Activated CD8-positive, alpha-beta memory T cell treated with anti-CD3 and anti-CD28 coated beads for 48 hours (primary cell): ENCODE measurements at places on chromosomes 1 and 21.

GRCh38 chr1:30688920-30689794 lies 34.2 kb downstream of the MATN1 start:
- no peak for DNase-seq

- DNase-seq, result no peak
Measured at GRCh38 chr1:239718571-239718970, 332.2 kb downstream of the CHRM3 start.

GRCh38 chr1:101235696-101236515 lies 913 bp upstream of the S1PR1 start:
- peak; percentile 61 for DNase-seq

GRCh38 chr1:25802915-25803314 lies 2.9 kb downstream of the SELENON start:
- no peak for DNase-seq

DNA sequence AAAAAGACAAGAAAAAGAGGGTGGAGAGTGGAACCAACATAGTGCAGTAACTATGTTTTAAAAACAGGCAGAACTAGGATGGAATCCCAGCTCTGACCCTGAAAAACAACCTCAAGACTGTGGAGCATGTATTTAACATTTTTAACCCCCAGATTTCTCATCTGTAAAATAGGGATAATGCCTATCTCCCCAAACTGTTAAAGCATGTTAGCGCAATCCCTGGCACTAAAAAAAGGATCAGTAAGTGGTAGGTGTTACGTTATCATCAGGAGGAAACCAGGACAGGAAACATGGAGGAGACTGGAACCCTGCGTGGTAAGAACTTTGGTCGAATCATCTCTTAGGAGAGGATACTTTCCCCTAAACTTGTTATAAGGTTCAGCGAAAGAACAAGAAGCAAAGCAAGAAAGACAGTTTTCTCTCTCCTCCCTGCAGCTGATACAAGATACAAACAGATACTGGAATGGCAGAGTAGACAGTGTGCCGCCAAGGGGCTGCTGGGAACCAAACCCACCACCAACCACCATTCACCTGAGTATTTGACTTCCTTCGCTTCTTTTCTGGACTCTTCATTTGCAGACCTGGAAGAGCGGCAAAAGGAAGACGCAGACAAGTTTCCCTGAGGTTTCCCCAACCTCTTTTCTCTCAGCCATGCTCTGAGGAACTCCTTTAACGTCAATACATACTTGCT lies 991 bp downstream of the PYGO2 start:
- DNase-seq, result no peak

DNA sequence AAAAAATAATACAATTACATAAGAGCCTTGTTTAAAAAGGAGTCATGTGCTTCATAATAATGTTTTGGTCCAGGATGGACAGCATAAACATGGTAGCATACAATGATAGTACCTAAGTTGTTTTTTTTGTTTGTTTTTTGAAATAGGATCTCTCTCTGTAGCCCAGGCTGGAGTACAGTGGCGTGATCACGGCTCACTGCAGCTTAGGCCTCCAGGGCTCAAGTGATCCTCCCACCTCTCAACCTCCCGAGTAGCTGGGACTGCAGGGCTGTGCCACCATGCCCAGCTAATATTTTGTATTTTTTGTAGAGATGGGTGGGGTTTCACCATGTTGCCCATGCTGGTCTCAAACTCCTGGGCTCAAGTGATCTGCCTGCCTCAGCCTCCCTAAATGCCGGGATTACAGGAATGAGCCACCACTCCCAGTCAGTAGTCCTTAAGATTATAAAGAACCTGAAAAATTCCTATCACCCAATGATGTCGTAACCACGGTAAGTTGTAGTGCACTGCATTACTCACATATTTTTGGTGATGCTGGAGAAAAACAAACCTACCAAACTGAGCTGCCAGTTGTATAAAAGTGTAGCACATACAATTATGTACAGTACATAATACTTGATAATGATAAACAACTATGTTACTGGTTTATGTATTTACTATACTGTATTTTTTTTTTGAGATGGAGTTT lies 22.4 kb upstream of the RCOR3 start:
- no peak for DNase-seq

GRCh38 chr21:31143036-31143435 lies 104.8 kb upstream of the KRTAP19-8 start:
- no peak for DNase-seq

- DNase-seq, result no peak
Measured at GRCh38 chr1:24426744-24427544, 11.3 kb downstream of the NIPAL3 start.

GRCh38 chr1:228544921-228545591 lies 57.9 kb downstream of the RNF187 start:
- no peak for DNase-seq

DNA sequence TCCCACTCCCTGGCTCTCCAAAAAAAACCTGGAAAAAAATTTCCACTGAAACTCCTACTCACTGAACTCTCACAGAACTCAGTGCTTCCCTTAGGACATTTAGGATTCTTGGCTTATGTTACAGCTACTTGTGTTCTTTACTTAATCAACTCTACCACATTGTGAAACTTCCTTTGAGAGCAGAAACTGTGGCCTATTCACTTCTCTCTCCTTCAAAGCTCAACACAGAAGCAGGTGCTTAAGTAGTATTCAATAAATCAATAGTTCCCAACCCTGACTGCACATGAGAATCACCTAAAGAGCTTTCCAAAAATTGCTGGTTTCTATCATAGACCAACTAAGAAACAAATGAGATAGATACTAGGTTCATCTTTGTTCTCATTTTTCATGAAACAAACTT lies 67.9 kb upstream of the DMRTA2 start:
- DNase-seq, result no peak

- no peak for DNase-seq
Measured at GRCh38 chr1:60052601-60053000, 21.0 kb downstream of the C1orf87 start.

- DNase-seq, result no peak
Measured at GRCh38 chr21:33514229-33514628, 22.7 kb upstream of the DNAJC28 start.

DNA sequence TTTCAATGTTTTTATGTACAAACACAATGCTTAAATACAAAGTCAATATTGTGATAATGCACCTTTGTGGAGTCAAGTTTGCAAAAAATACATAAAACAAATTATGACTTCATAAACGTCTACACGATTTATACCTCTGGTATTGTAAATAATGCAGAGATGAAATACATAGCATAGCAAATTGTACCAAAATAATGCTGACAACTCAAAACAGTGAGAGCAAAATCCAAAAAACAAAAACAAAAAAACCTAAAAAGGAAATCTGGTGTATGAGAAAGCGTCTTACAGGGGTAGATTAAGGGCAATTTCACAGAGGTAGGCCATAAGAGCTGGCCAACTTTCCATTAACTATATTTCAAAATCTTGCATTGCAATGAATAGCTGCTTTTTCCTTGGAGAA lies 161.5 kb upstream of the LRRC7 start:
- no peak for DNase-seq

- DNase-seq, result no peak
Measured at GRCh38 chr1:17984583-17984982, 123.0 kb upstream of the IGSF21 start.

DNA sequence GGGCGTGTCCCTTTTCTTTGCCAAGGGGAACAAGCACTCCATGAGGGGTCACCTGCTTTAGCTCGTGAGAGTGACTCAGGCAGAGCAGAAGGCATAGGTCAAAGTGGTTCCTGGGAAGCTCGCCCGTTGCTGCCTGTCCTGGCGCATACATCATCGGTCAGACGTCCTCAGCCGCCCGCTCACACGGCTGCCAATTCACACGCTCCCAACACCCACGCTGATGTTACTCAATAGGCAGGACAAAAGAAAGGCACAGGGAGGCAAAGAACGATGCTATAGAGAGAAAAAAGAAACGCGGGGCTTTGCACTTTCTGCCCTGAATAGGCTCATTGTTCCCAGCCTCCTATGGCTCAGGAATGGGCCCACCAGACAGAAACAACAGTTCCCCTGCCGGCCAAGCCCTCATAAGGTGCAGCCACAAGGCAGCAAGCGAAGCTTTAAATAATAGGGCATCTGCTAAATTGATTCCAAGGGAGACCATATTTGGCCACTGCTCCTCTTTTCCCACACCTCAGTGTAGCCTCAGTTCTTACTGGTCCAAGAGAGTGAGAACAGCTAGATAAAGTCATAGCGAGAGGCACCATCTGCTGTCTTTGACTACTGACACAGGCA lies 38.7 kb downstream of the VTCN1 start:
- DNase-seq, result no peak

DNA sequence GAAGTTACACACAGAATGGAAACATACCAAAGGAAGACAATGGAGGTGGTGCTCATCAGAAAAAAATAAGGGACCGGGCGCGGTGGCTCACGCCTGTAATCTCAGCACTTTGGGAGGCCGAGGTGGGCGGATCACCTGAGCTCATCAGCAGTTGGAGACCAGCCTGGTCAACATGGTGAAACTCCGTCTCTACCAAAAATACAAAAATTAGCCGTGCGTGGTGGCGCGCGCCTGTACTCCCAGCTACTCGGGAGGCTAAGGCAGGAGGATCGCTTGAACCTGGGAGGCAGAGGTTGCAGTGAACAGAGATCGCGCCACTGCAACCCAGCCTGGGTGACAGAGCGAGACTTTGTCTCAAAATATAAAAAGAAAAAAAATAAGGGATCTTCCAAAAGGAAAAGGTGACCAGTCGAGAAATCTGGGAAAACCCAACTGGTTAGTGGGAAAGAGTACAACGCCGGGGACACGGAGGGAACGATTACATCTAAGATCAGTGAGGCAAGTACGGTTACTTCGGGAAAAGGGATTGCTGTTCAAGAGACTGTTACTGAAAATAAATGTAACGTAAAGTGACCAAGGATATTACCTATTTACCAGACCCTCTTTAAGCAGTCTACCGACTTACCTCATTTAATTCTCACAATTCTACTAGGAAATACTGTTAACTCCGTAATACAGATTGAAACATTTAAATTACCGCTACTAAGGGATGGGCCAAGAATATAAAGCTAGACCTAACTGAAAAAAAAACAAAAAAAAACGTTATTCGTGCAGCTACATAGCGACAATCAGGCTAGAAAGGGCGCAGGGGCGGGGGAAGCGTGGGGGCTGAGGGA lies 822 bp downstream of the CCT3 start:
- no peak for DNase-seq

DNA sequence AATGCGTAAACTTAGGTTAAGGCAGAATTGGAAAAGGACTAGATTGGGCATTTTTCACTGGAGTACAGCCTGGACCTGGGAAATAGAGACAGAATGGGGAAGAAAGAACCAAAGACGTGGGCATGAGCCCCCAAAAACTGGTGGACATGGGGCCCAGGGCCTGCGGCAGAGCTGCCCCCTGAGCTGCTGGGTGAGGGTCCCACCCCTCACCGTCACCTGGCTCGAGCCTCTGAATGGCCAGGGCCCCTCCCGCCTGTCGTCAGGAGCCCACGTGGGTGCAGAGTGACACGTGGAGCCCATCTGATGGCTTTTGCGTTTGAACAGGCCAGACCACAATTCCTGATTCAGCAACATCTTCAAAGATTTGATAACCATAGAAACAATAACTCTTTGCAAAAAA lies 360.9 kb upstream of the VAMP3 start:
- DNase-seq, result no peak

DNA sequence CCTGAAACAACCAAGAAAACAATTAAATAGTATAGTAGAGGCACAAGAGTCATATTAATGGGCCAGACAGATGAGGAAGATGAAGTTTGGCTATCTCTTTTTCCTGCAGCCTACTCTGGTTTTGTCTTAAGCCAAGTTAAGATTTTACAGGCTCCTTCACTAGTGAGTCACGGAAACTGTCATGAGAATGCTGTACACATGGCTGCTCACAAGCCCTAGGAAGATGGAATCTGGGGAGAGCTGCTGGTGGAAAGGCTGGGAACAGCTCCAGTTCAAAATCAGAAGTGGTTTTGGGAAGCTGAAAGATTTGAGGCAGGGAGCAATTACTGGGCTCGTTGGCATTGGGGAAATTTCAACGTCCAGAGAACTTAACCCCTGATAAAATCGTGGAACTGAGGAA lies 46.4 kb upstream of the S1PR1 start:
- DNase-seq, result no peak

DNA sequence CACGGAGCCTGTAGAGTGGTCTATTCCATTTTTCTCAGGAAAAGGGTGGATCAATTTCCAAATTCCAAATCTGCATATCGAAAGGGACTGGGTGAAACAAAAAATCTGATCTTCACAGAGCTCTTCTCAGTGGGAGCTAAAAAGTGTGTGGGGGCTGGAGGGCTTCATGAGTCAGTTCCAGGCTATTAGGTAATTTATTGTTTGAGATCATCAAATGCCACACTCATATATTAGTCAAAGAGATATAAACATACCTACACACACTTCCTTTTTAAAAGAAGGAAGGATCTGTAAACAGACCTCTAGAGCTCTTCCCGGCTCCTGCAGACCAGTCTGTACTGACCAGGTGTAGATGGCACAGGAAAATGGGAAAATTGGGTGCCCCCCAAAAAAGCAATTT lies 175.4 kb downstream of the ZBTB18 start:
- DNase-seq, result no peak
